Muscle of arm (tissue), 14 donors: ENCODE measurements at places on chromosomes 2 and 18. TPM values are rescaled to one million over a fixed set of nuclear protein-coding genes. Genes with fewer than 3 reads are reported as not detected.
A peak's percentile ranks its signal among the peaks of the same experiment; 100 is the strongest.

Gene RAB6C
- polyA plus RNA-seq = not detected

Gene MAL
- 11.4 TPM for polyA plus RNA-seq

Gene UGT1A7
- polyA plus RNA-seq = not detected

DNA sequence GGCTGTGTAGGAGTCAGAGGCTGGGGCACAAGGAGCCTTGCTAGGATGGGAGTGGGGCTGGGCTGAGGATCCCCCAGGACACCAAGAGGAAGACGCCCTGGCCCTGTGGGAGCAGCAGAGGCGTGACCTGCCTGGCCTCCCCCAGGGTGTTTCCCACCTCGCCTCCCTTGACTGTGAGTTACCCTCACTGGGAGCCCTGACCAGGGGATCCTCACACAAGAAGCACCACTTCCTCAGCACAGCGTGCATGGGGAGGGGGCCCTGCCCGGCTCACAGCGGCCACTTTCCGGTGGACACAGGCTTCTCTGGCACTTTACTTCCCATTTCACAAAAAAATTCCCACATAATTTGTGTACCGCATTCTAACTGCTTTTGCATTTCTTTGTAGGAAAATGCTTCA lies 187.7 kb downstream of the EIPR1 start:
- no peak for DNase-seq

- peak; percentile 41 for DNase-seq
These were observed 217.0 kb upstream of the DTNA start for GRCh38 chr18:34493099-34493544.

DNA sequence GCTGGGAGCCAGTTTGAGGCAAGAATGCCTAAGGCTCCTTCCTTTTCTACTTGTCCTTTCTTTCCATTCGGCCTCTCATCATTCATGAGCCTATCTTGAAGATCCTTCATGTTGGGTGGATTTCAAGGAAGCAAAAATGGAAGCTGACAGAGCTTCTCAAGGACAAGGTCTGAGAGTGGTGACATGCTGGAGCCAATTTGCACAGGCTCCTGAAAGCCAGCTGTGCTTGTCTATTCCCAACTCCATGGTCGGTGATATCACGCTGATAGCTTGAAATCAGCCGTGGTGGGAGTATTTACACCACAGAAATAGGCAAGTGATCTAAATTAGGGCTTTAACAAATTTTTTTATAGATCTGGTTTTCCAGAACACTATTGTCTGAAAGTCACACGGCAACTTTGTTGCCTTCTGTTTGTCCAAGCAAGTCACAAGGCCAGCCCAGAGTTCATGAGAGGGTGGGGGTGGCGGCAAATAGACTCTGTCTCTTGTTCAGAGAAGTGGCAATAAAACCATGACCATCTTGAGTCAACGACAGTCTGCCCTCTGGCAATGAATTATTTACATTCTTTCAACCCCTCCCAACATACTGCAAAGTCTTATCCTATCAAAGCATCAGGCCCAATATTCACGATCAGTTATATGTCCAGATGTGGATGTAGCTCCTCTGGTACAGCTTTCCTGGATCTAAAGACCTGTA lies 49.9 kb upstream of the SLC35F5 start:
- DNase-seq = no peak

- no peak for DNase-seq
These were observed 43.9 kb upstream of the TRIB2 start for GRCh38 chr2:12672711-12673315.

GRCh38 chr2:11019614-11020013 lies 107.9 kb downstream of the KCNF1 start:
- DNase-seq = no peak

DNA sequence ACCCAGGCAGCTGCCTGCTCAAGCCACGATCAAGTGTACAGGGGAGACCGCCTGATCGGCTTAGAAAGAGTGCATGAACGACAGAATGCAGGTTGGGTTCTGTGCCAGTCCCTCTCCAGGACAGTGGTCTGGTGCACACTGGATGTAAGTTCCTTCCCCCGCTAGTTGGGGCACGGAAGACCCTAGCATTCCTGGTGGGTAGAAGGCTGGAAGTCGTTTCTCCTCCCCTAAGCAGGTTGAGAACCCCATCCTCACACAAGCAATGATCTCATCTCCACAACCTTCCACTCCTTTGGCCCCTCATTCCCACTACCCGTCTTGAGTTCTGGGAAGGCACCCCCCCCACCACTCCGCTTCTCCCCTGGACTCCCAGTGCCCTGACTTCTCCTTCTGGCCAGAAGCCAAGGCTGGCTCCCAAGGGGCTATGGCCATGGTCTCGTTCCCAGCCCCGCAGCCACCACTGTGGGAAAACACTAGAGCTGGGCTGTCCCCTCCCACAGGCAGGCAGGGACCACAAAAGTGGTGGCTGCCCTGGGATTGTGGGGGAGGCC lies 1.4 kb upstream of the ANKRD39 start:
- DNase-seq = no peak

GRCh38 chr2:84807063-84807485 lies 73.8 kb downstream of the TRABD2A start:
- DNase-seq = no peak

- no peak for DNase-seq
These were observed 678.7 kb downstream of the EPHA4 start for GRCh38 chr2:220893411-220893810.

GRCh38 chr2:62293151-62293489 lies 97.2 kb downstream of the B3GNT2 start:
- no peak for DNase-seq
